Myocyte (in vitro differentiated cells): ENCODE measurements at places on chromosomes 4 and X.

- DNase-seq, result no peak
Measured at GRCh38 chr4:140568507-140569306, at the start of gene UCP1. Gene UCP1, minus strand, starts transcription at chr4:140568961. Its CDS starts 232 bp downstream, at chr4:140568729.

GRCh38 chr4:127965803-127966175 is 583 bp downstream of the ABHD18 start:
- peak; percentile 24 for DNase-seq

GRCh38 chr4:8155660-8156421 is 2.8 kb downstream of the ABLIM2 start:
- no peak for DNase-seq

DNA sequence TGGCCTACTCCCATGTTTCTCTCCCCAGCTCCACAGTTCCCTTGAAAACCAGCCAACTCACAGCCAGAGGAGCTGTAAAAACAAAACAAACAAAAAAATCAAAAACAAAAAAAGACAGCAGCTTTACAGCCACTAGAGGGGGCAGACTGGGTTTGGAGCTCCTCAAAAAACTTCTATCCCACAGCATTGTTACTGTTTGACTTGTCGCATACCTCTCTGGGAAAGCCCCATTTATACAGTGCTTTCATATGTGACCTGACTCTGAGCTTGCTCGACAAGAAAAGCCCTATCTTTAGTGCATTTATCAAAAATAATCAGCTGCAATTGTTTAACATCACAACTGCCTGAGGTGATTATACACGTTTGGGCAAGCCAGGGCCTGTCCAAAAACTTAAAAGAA is 21.6 kb downstream of the TSPAN6 start:
- peak; percentile 62 for DNase-seq

DNA sequence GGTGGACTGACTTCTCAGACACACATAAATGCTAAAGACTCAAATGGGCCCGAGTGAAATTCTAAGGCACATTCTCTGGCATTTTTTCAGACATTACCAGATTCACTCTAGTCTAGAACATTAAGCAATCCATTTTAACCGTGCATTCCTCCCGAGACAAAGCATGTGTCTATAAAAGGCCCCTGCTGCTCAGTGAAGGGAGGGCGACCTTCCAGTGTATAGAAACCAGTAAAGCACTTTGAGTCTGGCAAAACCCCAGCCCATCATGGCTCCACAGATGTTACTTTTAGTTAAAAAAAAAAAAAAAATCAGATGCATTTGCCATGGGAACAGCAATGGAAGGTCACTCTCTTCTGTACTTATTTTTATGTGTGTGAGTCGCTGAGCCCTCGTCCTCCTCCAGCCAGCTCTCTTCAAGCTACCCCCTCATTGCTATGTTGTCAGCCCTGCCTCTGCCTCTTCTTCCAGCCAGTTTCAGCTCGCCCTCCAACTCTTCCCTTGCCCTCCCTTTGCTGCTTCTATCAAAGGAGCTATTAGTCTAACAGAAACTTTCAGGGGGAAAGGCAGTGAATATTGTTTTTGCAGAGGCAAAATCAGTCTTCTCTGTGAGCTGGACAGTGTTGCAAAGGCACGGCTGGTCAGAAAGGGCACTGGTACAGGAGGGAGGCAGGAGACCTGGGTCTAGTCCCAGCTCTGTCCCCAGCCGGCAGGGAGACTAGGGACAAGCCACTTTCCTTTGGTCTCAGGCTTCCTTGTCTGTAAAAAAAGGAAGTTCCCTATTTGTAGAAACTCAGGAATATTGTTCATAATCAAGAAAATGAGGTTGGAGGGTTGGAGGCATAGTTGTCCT is 644.2 kb downstream of the ZNF674 start:
- peak; percentile 2 for DNase-seq

DNA sequence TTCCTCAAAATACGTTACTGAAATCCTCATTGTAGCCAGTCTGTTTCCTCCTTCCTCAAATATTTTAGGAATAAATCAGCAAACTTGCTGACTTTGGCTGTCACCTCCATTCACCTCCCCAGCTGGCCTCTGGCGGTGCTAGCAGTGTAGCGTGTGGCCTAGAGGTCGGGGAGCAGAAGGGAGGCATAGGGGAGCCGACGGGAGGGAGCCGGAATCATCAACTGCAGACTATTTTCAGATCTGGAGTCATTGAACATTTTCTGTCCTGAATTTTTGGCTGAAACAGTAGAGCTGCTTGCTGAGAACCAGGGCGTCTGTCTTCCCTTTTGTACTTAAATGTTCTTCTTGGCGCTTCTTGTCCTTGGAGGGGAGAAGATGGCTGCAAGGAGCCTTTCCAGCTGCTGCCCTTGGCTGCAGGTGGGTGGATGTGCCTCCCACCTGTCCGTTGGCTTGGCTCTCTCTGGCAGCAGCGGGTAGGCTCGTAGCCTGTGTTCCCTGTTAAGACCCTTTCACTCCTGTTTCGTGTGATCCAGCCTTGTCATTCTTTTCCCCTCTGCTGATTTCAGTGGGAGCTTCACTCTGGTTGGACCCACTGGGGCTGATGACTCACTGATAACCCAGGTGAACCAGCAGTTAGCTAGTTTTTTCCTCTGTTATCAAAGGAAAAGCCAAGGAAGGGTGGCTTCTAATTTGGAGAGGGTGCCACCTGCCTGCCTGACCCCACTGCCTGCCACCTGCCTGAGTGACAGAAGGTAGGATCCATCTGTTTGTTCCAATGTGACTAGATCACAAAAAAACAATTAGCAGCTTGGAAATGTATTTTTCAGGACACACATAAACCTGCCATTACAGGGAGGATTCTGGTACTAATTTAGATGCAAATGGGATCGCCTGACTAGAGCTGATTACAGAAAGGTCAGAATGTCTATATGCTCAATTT is 135.9 kb downstream of the GATB start:
- no peak for DNase-seq

GRCh38 chr4:1012034-1012739 is 761 bp downstream of the FGFRL1 start:
- peak; percentile 25 for DNase-seq

DNA sequence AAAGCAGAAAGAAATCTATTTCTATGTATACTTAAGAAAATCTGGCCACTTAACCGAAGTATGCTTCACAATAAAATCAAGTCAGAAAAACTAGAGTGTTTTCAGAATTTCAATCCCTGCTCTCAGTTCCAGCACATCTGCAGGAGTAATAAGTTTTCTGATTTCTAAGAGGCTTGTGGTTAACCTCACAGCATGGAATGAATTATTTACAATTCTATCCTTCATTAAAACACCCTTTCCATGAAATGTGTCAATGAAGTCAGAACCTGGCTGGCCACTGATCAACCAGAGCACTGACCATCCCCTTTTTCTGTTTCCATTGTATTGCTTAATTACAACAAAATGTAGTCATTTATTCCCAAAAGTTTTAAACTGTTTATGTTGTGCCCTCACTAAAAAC is 781.4 kb upstream of the INTU start:
- peak; percentile 28 for DNase-seq

GRCh38 chr4:161285461-161285860 is 878.3 kb downstream of the FSTL5 start:
- no peak for DNase-seq

- DNase-seq, result no peak
Measured at GRCh38 chrX:74536832-74537371, 77.5 kb downstream of the RLIM start.

DNA sequence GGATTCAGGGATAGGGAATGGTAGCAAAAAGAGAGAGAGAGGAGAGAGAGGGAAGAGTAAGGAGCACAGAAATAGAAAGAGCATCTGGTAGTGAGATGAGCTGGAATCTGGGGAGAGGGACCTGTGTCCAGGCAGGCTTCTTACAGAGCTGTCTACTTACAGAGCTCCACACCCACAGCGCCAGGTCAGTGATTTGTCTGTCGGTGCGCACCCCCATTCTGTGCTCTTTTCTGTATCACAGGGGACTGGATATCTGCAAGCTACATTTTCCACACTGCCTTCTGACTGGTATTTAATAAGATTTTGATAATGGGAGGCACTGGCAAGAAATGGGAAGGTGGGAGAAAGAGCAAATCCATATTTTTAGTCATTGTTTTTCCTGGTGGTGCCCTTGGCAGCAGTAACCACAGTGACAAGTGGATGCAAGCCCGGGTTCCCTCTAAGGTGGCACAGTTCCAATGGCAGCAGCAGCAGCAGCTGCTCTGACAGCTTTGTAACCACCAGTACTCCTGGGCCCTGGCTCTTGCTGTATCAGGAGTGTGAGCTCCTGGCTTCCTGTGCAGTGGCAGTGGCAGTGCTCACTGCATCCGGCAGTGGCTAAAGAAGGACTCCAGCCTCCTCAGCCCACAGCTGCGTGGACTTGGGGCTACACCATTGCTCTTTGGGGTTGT is 300.5 kb downstream of the TRIML1 start:
- peak; percentile 37 for DNase-seq

DNA sequence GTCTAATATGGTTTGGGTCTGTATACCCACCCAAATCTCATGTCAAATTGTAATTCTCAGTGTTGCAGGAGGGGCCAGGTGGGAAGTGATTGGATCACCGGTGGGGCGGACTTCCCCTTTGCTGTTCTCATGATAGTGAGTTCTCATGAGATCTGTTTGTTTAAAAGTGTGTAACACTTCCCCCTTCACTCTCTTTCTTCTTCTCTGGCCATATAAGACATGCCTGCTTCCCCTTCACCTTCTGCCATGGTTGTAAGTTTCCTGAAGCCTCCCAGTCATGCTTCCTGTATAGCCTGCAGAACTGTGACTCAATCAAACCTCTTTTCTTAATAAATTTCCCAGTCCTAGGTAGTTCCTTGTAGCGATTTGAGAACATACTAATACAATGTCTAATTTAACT is 19.7 kb upstream of the SCRG1 start:
- DNase-seq, result no peak

GRCh38 chr4:174016251-174016650 is 267.2 kb downstream of the FBXO8 start:
- no peak for DNase-seq

- no peak for DNase-seq
Measured at GRCh38 chr4:7153711-7154110, 38.6 kb upstream of the SORCS2 start.

DNA sequence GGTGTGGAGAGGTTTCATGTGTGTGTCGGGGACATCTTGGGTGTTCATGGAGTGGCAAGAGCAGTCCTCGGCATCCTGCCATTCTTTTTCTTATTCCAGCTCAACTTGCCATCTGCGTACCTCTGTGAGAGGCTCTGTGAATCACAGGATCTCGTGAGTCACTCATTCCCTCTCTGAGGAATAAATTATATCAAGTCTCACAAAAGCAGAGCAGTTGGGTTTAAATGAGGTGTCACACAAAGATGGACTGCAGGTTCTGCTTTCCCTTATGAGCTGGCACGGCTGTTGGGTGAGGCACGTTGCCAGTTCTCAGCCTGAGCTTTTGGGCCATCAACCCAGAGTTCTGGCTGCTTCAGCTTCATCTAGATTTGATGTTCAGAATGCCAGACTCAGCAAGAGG is 6.8 kb upstream of the OCIAD2 start:
- peak; percentile 71 for DNase-seq

GRCh38 chrX:54248309-54248708 is 65.3 kb upstream of the FAM120C start:
- DNase-seq, result peak; percentile 30

DNA sequence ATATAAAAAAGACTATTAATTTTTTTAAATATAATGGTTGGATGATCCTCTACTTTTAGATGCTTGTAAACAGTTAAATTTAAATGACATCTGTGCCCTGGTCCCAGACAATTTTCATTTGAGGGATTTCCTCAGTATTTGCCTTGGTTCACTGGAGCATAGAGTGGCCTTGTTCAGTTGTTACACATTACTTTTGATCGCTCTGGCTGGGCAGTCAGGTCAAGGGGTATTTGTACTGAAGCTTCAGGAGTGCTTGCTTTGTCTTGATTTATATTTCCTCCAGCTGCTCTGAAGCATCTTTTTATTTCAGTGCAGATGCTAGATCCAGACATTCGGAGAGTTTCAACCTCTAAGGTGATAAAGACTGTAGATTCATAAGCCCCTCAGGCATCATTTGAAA is 50.0 kb downstream of the COMMD8 start:
- DNase-seq, result peak; percentile 6

GRCh38 chr4:152831416-152831815 is 51.7 kb downstream of the ARFIP1 start:
- DNase-seq, result no peak

DNA sequence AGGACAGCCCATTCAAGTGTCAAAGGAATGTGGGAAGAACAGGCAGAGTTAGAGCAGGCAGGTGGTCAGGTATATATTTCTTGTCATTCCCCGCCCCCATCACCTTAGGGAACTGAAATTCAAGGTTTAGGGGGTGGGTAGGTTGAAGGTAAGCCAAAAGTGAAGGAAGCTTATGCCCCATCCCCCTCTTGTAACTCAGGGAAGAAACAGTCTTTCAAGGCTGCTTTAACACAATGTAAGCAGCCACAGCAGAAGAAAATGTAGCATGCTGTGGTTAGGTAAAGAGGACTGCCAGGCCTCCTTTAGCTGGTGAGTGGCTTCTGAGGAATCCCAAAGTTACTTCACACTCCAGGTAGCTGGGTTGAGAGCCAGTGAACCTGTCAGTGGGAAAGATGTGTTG is 122.3 kb downstream of the RS1 start:
- no peak for DNase-seq

- DNase-seq, result no peak
Measured at GRCh38 chr4:148283665-148284064, 158.5 kb downstream of the NR3C2 start.

DNA sequence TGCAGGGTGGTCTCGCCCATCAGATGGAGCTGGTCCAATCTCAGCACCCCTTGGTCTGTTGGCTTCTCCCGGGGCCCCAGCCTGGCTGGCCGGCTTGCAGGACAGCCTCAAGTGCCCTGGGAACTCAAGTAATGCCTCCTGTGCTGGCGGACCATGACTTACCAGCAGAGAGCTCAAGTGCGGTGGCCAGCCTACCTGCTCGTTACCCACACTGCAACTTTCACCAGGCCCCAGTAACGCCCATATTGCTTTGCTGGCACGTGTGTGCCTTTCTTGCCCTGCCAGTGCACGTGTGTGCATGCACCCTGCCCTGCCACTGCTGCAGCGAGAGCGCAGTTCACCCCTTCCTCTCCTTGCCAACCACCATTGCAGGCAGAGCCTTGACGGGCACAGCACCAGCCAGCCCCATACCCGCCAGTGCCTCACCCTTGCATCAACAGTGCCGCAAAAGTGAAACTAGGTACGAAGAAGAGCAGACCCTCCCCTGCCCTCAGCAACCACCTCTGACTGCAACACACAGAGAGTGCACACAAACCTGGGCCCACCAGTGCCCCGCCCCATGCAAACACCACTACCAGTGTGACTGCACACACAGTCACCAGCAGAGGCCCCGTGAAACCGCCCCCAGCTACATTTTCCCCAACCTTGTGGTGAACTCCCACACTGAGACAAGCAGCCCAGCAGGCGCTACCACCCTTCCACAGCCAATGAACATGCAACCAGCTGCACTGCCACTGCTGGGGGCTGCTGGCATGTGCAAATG is 88.9 kb upstream of the POU3F4 start:
- DNase-seq, result no peak
